ENCODE measurements at places on chromosomes 2 and 18.

GRCh38 chr2:171146633-171147032 is 14.1 kb downstream of the TLK1 start:
- no peak for DNase-seq

- no peak for DNase-seq
Measured at GRCh38 chr2:48860380-48860779, 104.9 kb upstream of the LHCGR start.

DNA sequence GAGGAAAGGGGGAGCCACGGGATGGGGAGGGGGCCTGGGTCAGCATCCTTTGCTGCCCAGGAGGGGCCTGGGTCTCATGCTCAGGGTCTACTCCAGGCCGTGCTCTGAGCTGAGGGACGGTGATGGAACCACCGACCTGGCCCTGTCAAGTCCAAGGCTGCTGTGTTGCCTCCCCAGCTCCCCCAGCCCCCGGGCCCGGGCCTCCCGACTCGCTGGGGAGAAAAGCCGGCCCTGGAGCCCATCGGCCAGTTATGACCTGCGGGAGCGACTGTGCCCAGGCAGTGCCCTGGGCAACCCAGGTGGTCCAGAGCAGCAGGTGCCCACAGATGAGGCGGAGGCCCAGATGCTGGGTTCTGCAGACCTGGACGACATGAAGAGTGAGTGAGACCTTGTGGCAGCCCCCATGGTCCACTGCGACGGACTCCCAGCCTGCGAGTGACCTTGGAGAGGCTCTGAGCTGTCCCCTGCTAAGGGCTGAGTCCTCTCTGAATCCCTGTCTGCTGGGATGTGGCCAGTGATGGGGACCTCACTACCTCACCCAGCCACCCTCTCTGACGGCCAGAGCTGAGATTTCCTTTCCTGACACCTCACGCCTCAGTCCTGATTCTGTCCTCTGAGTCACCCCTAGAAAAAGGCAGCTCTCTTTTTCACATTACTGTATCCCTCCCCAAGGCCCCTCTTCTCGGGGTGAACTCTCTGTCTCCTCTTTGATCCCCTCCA is 2.7 kb downstream of the SLC4A3 start:
- peak; percentile 57 for DNase-seq

GRCh38 chr2:61229936-61230335 is 67.9 kb downstream of the C2orf74 start:
- DNase-seq, result no peak

DNA sequence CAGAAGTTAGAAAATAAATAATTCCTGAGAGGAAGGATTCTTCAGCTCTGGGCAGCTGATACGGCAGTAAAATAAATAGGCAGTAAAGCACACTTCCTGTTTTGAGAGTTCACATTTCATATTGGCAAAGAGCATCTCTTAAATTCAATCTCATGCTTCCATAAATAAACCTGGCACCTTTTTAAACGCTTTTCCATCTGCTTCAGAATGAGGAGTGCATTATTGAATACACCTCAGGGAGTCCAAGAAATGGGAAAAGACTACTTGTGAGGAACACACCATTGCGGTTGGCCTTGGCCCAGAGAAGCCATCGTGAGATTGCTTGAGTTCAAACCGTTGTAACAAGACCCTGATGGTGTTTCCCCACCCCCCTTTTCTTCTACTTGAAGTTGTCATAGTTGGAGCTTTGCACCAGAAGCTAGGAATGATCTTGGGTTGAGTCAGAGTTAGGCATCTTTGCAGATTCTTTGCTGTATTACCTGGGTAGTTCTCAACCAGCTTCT is 123.9 kb downstream of the RDH14 start:
- DNase-seq, result no peak
